ENCODE measurements at places on chromosomes 4 and X.
A peak's percentile ranks its signal among the peaks of the same experiment; 100 is the strongest.

- no peak for DNase-seq
Observed at GRCh38 chr4:178192611-178193010, 750.4 kb upstream of the AGA start.

- DNase-seq: no peak
Observed at GRCh38 chr4:7172508-7172907, 19.8 kb upstream of the SORCS2 start.

GRCh38 chrX:152020888-152021287 lies 46.4 kb upstream of the GABRE start:
- no peak for DNase-seq

- DNase-seq: no peak
Observed at GRCh38 chr4:182206266-182206665, 36.9 kb upstream of the TENM3 start.

DNA sequence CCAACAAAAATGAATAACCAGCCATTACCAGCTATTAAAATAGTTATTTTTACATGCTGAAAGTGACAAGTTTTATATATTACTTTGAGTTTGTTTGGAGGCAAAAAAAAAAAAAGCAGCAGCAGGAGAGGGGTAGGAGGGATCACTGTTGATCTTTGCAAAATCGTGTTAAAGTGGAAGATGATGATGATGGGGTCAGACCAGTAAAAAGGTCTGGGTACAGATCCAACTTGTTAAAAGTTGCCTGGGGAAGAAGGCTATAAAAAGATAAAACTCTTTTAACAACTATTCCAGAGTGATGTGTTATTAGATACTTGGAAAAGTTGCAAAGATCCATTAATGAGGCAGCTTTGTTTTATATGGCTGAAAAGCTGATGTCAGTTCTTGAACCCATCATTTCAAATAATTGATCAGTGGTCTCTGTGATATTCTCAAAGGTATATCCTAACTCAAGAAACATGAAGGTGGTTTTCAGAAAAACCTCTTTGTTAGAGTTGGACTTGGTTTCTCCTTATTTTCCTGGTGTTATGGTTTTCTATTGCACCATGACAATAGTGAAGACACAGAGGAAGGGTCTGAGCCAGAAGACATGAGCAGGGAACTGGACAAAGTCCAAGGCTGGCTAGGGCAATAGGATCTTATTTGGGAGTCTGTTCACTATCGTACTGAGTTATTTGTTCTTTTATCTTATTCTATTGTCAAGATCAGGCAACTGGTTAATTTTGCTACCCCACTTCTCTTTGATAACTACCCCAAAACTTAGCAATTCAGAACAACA lies 44.8 kb downstream of the EDNRA start:
- no peak for DNase-seq

DNA sequence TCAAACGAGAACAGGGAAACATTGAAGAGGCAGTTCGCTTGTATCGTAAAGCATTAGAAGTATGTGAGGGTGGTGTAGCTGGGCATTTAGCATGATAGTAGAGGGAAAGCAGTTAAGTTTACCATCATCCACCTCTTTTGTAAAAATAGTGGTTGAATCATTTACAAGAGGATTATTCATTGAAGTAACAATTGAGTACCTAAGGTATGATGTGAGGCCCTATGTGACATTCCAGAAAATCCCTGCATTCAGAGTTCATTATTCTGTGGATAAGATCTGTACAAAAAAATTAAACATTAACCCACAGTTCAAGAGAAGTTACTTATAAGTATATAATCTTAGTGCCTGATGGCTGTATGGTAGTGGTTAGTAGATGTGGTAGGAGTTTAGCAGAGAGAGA lies 22.2 kb upstream of the GCNA start:
- DNase-seq: no peak

GRCh38 chr4:151866592-151866918 lies 105.7 kb upstream of the GATB start:
- DNase-seq: no peak

- DNase-seq: no peak
Observed at GRCh38 chrX:153884590-153884989, 1.4 kb downstream of the L1CAM start.

- no peak for DNase-seq
Observed at GRCh38 chrX:45697591-45697990, 496.9 kb upstream of the DIPK2B start.

DNA sequence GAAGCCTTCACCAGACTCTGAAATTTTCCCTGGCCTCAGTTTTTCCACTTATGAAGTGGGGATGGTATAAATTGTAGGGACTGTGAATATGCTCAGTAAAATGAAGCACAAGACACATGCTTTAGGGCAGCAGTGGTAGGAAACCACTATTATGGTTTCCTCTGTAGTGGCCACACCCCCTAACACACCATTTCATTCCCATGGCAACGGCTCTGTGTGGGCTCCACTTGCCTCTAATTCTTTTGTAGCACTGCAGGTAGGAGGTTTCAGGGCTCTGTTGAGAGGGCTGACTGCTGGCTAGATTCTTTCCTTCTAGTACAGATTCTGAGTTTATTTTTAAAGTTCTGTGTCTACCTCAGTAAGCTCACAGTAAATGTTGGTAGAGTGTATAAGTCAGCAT lies 3.5 kb upstream of the VMA21 start:
- peak; percentile 46 for DNase-seq

- DNase-seq: no peak
Observed at GRCh38 chrX:973010-973632, 239.3 kb downstream of the CRLF2 start.

GRCh38 chrX:86028681-86029080 lies 18.7 kb downstream of the CHM start:
- no peak for DNase-seq

- DNase-seq: no peak
Observed at GRCh38 chrX:41005445-41005992, 79.7 kb upstream of the USP9X start.

DNA sequence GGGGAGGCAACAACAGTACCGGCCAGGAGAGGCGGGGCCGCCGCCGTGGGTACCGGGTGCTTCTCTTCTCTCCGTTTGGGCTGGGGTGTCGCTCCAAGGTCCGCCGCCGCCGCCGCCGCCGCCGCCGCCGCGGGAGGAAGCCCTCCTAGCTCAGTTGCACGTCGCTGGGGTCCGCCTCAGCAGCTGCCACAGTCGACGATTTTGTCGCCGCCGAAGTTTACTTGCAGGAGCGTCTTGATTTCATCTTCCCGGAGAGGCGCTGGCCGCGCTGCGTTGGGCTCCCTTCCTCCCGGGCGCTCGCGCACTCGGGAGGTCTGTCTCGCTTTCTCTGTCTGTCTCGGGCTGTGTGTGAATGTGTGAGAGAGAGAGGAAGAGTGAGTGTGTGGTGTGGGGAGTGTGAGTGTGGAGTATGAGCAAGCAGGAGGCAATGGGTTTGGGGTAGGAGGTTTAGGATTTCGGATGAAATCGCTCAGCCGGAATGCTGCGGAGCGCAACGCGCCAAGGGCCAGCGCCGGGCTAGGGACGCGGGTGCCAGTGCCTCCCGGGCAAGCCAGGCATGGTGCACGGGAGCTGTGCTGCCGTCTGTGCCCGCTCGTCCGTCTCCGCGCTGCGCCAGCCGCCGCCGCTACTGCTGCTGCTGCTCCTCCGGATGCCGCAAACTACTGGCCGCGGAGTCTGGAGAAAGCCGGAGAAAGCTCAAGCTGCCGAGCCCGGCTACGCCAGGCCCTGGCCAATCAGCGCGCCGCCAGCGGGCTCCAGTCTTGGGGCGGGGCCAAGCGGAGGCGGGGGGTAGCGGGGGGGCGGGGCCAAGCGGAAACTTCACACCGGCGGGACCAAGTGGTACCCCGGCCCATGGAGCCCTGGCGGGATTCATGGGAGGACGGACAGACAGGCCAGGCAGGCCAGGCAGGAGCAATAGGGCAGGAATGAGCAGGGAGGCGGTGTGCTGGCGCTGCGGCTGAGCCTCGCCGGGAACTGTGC lies at the start of gene PCDH19:
Gene PCDH19, minus strand, starts transcription at position 664 of the 981 bp plus-strand sequence. CDS start 1,676 bp downstream, outside the sequence.
- peak; percentile 33 for DNase-seq

DNA sequence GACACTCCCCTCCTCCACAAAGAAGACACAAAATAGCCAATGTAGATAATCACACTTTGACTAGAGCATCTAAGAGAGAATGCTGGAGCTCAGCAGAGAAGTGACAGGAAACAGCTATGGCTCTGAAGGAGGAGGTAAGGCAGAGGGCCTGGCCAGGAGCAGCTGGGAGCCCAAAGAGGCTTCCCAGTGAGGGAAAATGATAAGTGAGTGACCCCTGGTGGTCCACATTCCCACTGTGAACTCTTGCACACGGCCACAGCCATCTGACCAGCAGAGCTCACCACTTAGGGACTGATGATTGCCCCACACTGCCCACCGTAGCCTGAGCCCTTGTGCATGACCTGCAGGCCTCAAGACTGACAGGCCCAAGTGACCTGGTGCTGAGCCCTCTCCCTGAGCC lies 162.7 kb upstream of the GALNTL6 start:
- no peak for DNase-seq

GRCh38 chrX:135432453-135432852 lies 10.7 kb downstream of the SMIM10L2A start:
- no peak for DNase-seq

DNA sequence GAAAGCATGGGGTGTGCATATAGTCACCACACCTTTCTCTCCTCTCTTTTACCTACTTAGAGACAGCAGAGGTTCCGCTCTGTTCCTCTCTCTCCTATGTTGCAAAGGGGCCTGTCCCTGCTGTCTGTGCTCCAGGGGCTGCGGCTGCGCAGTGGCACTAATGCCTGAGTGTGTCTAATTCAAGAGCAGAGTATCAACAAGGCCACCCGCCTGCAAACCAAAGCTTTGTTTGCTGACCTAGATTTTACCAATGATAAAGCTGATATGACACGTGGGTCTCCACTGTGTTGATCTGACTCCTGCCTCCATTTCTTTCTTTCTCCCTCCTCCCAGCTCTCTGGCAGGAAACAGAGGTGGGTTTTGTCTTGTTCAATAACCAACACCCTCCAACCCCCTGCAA lies 74.9 kb downstream of the NSG1 start:
- DNase-seq: peak; percentile 37

GRCh38 chr4:16687011-16687410 lies 211.4 kb downstream of the LDB2 start:
- DNase-seq: no peak

DNA sequence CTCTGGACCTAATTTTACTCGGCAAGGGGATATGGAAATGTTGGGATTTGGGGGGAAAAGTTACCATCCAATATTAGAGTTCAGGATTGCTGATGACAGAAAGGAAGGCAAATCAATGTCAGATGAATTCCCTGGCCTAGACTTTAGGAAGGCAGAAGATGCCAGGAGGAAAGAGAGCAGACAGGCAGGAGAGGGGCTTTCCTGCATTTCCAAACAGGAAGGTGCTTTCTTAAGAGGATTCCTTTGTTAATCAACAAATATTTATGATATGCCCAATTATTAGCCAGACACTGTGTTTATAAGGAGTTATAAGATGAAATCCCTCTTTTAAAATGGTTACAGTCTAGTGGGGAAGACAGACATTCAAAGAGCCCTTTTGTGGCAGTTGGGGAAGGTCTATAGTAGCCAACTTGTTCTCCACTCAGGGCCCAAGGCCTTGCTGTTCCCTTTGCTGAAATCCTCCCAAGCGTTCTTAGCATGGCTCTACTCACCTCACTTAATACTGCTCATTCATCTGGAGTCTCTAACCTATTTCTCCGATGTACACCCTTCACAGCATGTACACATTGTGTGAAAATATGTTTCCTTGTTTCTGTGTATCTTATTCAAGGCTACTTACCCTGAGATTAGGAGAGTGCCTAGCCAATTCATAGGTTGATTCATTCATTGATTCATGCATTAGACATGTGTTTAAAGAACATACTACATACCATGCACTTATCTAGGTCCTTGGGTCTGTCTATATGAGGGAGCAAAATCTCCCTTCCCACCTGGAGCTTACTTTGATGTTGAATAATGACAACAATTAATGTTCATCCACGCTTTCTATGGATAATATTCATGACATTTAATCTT lies 5.3 kb downstream of the IGFBP7 start:
- DNase-seq: no peak

DNA sequence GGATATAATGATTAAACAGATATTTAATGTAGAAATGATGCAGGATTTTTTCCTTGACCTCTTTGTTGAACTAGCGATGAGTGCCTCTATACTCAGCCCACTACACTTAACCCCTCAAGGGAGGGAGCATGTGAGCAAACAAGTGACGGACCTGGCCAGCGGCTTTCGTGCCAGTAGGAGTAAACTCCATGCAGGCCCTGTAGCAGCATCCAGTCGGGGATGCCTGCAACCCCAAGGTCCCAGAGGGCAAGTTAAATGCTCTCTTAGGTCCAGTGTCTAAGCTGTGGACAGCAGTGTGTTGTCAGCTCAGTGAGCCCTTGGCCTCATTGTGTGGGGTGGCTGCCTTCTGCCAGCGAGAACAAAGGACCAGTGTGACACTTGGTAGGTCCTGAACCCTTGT lies 708.7 kb downstream of the TECRL start:
- DNase-seq: no peak

DNA sequence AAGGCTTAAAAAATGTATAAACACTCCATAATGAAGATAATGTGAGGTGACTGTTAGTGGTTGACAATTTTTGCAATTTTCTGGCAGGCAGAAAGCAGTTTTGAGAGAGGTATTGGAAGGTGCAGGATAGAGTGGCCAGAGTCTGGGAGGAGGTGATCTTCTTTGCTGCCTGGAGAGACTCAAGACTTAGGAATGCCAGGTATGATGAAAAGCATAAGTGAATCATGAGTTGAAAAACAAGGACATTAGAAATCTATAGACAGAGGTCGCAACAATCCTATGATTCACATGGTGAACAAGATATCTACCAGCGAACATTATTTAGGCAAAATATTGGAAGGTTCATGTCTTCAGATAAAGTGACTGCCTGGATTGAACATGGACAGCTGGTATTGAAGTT lies 118.5 kb downstream of the CFAP299 start:
- no peak for DNase-seq

DNA sequence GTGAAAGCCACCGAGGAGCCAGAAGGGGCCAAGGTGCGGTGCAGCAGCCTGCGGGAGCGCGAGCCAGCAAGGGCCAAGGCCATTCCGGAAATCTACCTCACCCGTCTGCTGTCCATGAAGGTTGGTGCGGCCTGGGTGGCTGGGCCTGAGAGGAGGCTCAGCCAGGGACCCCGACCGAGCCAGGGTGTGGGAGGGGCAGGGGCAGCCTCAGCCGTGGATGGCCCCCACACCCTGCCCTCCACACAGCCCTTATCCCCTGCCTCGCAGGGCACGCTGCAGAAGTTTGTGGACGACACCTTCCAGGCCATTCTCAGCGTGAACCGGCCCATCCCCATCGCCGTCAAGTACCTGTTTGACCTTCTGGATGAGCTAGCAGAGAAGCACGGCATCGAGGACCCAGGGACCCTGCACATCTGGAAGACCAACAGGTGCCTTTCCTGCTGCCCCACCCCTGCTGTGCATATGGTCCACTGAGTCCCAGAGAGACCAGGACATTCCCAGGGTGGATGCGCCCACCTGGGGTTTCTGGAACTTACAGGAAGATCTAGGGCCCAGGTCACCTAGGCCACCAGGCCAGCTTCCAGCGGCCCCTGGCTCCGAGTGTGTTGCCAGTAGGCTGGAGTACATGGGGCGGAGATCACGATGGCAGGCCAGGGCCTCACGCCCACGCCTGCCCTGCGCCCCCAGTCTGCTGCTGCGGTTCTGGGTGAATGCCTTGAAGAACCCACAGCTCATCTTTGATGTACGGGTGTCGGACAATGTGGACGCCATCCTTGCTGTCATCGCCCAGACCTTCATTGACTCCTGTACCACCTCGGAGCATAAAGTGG lies 3.4 kb upstream of the SRPK3 start:
- DNase-seq: no peak

Data from stimulated activated naive CD8-positive, alpha-beta T cell treated with anti-CD3 and anti-CD28 coated beads, Interleukin-15, Interleukin-2, amounts not matched to agents 100 U/mL and 50 U/mL, for 24 hours (primary cell).